Testis (tissue), 5 donors: ENCODE measurements at places on chromosomes 7 and 10. TPM values are rescaled to one million over a fixed set of nuclear protein-coding genes. Genes with fewer than 3 reads are reported as not detected.

DNA sequence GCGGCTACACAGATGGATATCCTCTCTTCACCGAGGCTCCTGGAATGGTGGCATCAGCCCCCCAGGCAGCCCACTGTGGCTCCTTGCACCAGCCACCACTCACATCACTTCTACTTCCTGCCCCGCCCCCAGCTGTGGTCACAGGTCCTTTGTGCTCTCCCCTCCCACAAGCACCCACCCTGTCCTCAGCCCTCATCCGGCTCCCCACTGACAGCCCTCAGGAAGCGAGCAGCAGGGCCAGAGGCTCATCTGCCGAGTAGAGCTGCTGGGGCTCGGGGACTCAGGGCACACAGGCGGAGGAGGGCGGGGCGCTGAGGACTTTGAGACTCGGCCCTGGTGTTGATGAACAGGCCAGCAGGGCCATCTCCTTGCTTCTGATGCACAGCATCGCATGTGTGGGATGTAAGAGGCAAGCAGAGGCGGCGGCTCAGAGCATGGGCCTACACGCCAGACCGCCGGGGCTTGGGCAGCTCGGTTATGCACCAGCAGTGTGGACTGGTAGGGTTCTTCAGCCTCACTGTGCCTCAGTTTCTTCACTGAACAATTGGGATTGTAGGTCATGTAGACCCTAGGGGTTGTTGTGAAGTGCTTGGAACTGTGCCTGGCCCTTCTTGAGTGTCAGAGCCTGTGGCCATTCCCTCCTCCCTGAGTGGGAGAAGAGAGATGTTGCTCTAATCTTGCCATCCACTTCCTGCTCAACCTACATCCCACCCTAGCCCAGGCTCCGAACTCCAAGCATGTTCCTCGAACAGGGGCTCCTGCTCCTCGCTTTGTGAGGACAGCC, at the start of gene PRF1:
Gene PRF1 (minus strand): TSS at position 77 of the 784 bp plus-strand sequence. CDS start 1,839 bp downstream, outside the sequence.
- no peak within 1 kb of the TSS for H3K4me3 ChIP-seq
- no peak within 1 kb of the TSS for H3K27ac ChIP-seq
- no peak for DNase-seq
- H3K27me3 ChIP-seq, result no peaks in the 10 kb centered on the region
- H3K36me3 ChIP-seq, result no peaks in the 10 kb centered on the region

DNA sequence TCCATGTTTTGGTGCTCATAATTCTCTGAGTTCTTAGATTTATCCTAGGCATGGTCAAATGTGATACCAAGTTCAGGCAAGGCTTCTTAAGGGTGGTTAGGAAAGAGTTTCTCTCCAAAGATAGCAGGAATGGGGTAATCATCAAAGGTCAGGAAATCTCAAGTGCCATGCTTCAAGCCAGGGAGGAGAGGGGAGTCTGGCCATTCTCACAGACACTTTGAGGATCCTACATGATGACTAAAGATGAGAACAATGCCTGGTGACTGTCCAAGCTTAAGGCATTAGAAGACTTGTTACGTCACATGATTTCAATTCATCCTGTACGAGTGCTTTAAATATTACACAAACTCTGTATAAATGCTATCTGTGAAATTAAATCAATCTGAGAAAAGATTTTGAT, 59.4 kb downstream of the POM121L12 start:
- DNase-seq, result no peak
- H3K36me3 ChIP-seq, result no peaks in the 10 kb centered on the region

OR9A2 gene
- total RNA-seq, result 0.99 TPM

- H3K4me1 ChIP-seq, result peaks cover 19% of the 10 kb centered on the region
- H3K4me3 ChIP-seq, result no peak overlapping the region
- peak overlapping the region; percentile 75 for H3K27ac ChIP-seq
Measured at GRCh38 chr10:73591935-73592699, 975 bp upstream of the USP54 start.

HABP2 gene
- not detected for total RNA-seq

- H3K27me3 ChIP-seq, result no peaks in the 10 kb centered on the region
- no peak overlapping the region for H3K27ac ChIP-seq
- DNase-seq, result no peak
- no peaks in the 10 kb centered on the region for H3K4me1 ChIP-seq
- no peaks in the 10 kb centered on the region for H3K36me3 ChIP-seq
Measured at GRCh38 chr7:69840248-69840647, 242.0 kb downstream of the AUTS2 start.

- peak; percentile 60 for DNase-seq
- no peaks in the 10 kb centered on the region for H3K27me3 ChIP-seq
- no peaks in the 10 kb centered on the region for H3K36me3 ChIP-seq
- H3K4me3 ChIP-seq, result no peak overlapping the region
- peaks cover 38% of the 10 kb centered on the region for H3K4me1 ChIP-seq
- H3K27ac ChIP-seq, result peak overlapping the region; percentile 77
Measured at GRCh38 chr10:79246209-79246581, 101.1 kb upstream of the PPIF start.

GRCh38 chr10:71217266-71218045, 5.1 kb downstream of the UNC5B start:
- peak; percentile 52 for DNase-seq
- H3K27ac ChIP-seq, result peak overlapping the region; percentile 16
- H3K4me3 ChIP-seq, result peak overlapping the region; percentile 45
- no peaks in the 10 kb centered on the region for H3K27me3 ChIP-seq
- peaks cover 25% of the 10 kb centered on the region for H3K4me1 ChIP-seq
- no peaks in the 10 kb centered on the region for H3K36me3 ChIP-seq

DNA sequence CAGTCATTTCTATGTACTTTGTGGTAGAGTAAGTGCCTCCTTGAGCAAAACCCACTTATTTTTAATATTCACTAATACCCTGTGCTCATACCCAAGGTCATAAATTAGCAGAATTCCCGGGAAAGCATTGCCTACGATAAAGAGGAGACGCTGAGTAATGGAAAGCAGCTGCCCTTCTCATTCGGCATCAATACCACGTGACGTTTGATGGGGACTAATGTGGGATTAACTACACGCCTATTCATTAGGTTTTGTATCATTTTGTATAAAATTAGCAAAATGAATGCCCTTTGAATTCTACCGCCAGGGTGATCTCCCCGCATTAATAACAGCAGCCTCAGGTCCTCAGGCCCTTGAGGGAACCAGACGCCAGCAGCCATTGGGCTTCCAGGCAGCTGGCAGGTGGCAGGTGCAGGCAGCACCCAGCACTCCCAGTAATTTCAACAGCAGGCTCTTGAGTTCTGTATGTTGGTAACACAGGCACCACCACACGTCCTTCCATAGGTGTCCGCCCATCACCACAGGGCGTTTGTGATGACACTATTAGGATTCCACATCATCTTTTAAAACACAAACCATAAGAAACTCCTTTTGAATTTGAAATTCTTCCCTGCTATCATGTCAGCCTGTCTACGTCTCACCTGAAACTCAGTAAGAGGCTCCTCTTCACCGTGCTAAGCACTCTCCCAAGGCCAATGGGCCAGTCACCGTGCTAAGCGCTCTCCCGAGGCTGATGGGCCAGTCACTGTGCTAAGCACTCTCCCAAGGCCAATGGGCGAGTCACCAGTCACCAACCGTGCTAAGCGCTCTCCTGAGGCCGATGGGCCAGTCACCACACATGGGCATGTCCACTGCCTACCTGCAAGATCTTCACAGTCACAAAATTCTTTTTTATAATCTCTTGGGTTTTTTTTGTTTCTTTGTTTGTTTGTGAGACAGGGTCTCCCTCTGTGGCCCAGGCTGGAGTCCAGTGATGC, 509.4 kb downstream of the PTPRN2 start:
- H3K27ac ChIP-seq, result no peak overlapping the region
- peaks cover 6% of the 10 kb centered on the region for H3K4me1 ChIP-seq
- no peak overlapping the region for H3K4me3 ChIP-seq
- peak; percentile 11 for DNase-seq
- no peaks in the 10 kb centered on the region for H3K27me3 ChIP-seq

GRCh38 chr10:92238586-92239098, 52.2 kb downstream of the CPEB3 start:
- no peaks in the 10 kb centered on the region for H3K27me3 ChIP-seq
- H3K4me1 ChIP-seq, result peaks cover 13% of the 10 kb centered on the region
- no peaks in the 10 kb centered on the region for H3K36me3 ChIP-seq
- H3K4me3 ChIP-seq, result peak overlapping the region; percentile 63
- H3K27ac ChIP-seq, result no peak overlapping the region

- DNase-seq, result no peak
- H3K27me3 ChIP-seq, result no peaks in the 10 kb centered on the region
- H3K4me3 ChIP-seq, result no peak overlapping the region
- no peak overlapping the region for H3K27ac ChIP-seq
- no peaks in the 10 kb centered on the region for H3K36me3 ChIP-seq
Measured at GRCh38 chr10:121406823-121407545, 191.3 kb downstream of the FGFR2 start.

DNA sequence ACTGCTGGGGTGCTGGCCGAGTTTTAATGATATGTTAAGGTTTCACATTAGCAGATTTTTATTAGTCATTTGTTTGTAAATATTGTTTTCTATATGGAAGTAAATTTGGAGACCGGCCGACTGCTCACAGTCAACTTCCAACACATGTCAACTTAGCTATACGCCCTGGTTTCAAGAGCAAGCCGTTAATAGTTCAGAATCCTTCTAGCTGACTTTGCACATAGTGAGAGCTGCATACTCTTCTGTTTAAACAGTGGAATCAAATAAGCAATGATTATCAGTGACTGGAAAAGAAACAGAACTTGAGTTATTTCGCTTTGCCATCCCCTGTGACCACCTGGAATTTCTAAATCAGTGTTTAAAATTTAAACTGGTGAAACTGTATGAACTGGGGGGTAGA, 109.9 kb downstream of the PFKFB3 start:
- H3K27me3 ChIP-seq, result no peaks in the 10 kb centered on the region
- H3K27ac ChIP-seq, result no peak overlapping the region
- DNase-seq, result no peak
- no peaks in the 10 kb centered on the region for H3K4me1 ChIP-seq

PRLHR gene
- total RNA-seq, result 0.79 TPM

GRCh38 chr10:16232441-16232840, 204.4 kb upstream of the PTER start:
- H3K36me3 ChIP-seq, result no peaks in the 10 kb centered on the region
- no peaks in the 10 kb centered on the region for H3K4me1 ChIP-seq
- H3K27ac ChIP-seq, result no peak overlapping the region
- no peak for DNase-seq

PLAU gene
- 0.87 TPM for total RNA-seq

- DNase-seq, result no peak
- no peak overlapping the region for H3K4me3 ChIP-seq
- H3K27me3 ChIP-seq, result no peaks in the 10 kb centered on the region
- H3K4me1 ChIP-seq, result no peaks in the 10 kb centered on the region
- H3K27ac ChIP-seq, result no peak overlapping the region
Measured at GRCh38 chr7:157502701-157503111, 165.9 kb downstream of the DNAJB6 start.

PON1 gene
- total RNA-seq, result 1.2 TPM

DNA sequence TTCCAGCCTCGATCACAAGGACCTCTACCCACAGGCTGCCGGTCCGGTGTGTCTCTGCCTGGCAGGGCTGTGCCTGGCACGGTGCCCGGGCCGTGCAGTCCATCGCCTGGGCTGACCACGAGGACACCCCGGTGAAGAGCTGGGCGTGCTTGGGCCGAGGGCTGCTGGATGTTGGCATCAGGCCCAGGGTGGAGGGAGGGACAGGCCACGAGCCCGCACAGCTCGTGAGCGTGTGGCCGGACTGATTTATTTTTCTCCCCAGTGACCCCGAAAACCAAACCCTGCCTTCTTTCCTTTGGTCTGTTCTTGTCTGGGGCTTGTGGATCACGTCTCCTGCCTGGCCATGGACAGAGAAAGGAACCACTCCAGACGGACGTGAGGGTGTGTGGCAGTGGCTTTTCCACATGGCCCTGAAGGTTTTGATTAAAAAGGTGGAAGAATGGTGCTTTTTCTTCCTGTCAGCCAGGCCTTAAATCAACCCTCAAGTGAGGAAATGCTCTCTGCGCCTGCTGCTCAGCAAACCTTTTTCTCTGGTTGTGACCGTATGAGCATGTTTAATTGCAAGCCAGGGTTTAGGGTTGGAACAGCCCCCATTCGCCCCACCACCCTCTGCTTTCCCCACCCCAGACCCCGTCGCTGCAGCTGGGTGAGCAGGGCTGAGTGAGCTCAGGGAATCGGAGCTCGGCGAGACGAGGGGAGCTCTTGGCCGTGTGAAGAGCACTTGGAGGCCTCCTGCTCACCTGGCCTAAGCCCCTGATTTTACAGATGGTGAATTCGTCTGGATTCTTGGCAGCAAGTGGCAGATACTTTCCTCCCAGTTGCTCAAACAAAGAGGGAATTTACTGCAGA, 130.1 kb downstream of the RGS10 start:
- no peaks in the 10 kb centered on the region for H3K36me3 ChIP-seq
- peak overlapping the region; percentile 68 for H3K27ac ChIP-seq
- H3K4me1 ChIP-seq, result peaks cover 14% of the 10 kb centered on the region
- no peaks in the 10 kb centered on the region for H3K27me3 ChIP-seq
- H3K4me3 ChIP-seq, result no peak overlapping the region

DNA sequence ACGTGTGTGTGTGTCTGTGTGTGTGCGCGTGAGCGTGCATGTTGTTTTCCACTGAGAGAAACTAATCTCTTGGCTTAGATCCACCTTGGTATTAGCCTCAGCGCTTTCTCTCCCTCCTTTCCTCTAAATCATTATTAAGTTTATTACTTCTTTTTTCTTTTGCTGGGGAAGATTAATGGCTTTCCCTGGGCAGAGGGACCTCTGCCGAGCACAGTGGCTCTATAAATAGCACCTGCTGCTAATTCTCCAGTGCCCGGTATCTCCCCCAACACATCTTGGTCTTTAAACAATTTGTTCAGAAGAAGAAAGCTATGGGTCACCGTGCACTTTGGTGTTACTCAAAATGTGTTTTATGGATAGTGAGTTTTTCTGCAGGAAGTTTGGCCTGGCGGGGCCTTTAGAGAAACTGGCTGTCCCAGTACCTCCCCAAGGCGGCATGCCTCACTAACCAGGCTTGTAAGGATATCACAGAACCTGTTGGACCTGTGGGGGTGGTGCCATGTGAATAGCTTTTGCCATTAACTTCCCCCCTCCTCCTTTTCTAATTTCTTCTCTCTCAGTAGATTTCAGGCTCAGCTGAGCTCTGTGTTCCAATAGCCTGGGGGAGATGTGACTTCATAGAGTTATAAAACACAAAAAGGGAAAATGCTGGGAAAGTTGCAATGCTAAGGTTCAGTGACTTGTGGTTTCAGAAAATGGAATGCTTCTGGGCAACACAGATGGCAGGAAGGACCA, 70.1 kb upstream of the RAB11FIP2 start:
- no peaks in the 10 kb centered on the region for H3K4me1 ChIP-seq
- no peaks in the 10 kb centered on the region for H3K27me3 ChIP-seq
- no peak overlapping the region for H3K4me3 ChIP-seq
- no peaks in the 10 kb centered on the region for H3K36me3 ChIP-seq
- DNase-seq, result no peak

DNA sequence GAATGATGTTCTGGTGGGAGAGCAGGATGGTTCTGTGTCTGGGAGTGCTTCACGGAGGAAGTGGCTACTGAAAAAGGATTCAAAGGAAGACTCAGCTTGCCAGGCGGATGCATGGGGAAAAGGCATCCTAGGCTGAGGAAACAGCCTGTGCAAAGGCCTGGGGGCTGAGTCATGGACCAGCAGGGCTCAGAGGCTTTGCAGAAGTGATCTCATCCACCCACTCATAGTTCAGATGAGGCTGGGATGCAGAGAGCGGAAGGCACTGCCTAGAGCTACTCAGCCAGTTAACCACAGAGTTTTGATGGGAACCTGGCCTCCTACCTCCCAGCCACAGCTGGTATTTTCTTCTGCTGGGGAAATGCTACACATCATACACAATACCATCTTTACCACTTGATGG, 15.8 kb upstream of the ADAMTS14 start:
- no peak overlapping the region for H3K4me3 ChIP-seq
- peaks cover 4% of the 10 kb centered on the region for H3K4me1 ChIP-seq
- no peaks in the 10 kb centered on the region for H3K36me3 ChIP-seq

GRCh38 chr10:130531312-130531711, 395.1 kb downstream of the GLRX3 start:
- no peak for DNase-seq
- no peaks in the 10 kb centered on the region for H3K36me3 ChIP-seq
- no peaks in the 10 kb centered on the region for H3K27me3 ChIP-seq

KIF20B gene
- 12.0 TPM for total RNA-seq

OR13A1 gene
- total RNA-seq, result 0.50 TPM
